B cell (primary cell): ENCODE measurements at places on chromosomes 11 and 22. TPM values are rescaled to one million over a fixed set of nuclear protein-coding genes. Genes with fewer than 3 reads are reported as not detected.

DNA sequence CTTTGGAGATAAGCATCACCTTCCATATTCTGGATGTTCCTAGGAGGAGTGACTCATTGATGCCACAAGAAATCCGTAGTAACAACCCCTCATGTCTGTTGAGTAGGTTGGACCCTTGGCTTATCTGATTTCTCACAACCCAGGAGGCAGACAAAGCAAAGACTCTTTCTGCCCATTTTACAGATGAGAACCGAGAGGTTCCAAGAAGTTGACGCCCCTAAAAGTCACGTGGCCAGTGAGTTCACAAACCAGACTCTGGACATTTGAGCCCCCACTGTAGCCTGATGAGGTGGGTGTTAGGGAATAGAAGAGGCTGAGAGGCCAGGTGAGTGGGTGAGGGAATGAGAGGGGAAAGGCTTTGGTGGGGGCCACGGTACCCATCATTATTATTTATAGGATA lies 70.3 kb downstream of the TSPAN18 start:
- DNase-seq: no peak
- no peaks in the 10 kb centered on the region for H3K4me1 ChIP-seq
- no peak overlapping the region for H3K4me3 ChIP-seq

- no peaks in the 10 kb centered on the region for H3K27me3 ChIP-seq
- no peaks in the 10 kb centered on the region for H3K36me3 ChIP-seq
- peak overlapping the region; percentile 78 for H3K27ac ChIP-seq
- peaks cover 52% of the 10 kb centered on the region for H3K4me1 ChIP-seq
- DNase-seq: peak; percentile 82
Observed at GRCh38 chr22:22394591-22394990, 114.0 kb downstream of the ZNF280B start.

NAALADL1 gene
- 30.8 and 40.2 TPM in 2 replicates for polyA plus RNA-seq

DNA sequence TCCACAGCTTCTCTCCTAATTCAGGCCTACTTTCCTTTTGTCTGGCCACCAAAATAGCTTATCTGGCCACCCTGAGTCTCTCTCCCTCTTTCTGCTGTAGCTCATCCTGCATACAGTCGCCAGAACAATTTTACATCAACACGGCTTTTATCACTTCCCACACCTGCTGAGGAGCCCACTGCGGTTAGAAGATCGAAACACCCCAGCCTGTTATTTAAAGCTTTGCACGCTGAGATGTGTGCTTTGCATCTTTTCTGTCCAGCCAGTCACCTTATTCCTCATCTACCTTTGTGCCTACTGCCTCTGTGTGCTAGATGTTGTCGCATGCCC lies 96.0 kb downstream of the COMMD9 start:
- H3K4me3 ChIP-seq: no peak overlapping the region
- H3K27ac ChIP-seq: no peak overlapping the region
- no peaks in the 10 kb centered on the region for H3K36me3 ChIP-seq
- no peaks in the 10 kb centered on the region for H3K27me3 ChIP-seq

DNA sequence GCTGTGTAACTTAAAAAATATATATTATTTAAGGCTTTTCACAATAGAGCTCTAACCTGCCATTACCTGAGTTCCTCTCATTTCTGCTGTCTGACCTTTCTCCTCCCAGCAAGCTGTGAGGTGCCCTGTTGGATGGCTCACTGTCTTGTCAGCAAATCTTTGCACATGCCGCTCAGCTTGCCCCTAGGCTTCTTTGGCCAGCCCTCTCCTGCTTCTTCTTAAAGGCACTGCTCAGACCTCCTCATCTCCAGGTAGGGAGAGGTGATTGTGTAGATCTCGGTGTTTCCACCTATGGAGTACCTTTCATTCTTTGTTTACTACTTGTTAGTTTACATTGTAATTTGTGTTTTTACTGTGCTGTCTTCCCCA lies 96.5 kb downstream of the EXT2 start:
- no peak overlapping the region for H3K4me3 ChIP-seq
- H3K27ac ChIP-seq: no peak overlapping the region
- H3K27me3 ChIP-seq: no peaks in the 10 kb centered on the region
- H3K36me3 ChIP-seq: no peaks in the 10 kb centered on the region

- DNase-seq: no peak
- no peak overlapping the region for H3K4me3 ChIP-seq
- H3K27me3 ChIP-seq: no peaks in the 10 kb centered on the region
Observed at GRCh38 chr22:19063581-19064353, 58.4 kb downstream of the DGCR2 start.

DNA sequence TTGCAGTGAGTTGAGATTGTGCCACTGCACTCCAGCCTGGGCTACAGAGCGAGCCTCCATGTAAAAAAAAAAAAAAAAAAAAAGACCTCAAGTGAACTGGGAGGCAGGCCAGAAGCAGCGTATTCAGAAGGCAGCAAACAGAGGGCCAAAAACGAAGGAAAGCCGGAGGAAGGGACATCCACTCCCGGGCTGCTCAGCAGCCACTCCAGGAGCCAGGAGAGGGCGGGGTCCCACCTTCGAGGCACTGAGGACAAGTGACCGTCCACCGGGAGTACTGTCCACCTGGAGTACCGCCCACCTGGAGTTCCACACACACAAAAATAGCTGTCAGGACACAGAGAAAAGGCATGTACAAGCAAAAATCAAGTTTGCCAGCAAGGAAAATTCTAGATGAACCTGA lies 5.5 kb downstream of the TOLLIP start:
- peaks cover 28% of the 10 kb centered on the region for H3K4me1 ChIP-seq
- DNase-seq: no peak
- no peaks in the 10 kb centered on the region for H3K27me3 ChIP-seq
- H3K36me3 ChIP-seq: peaks cover 13% of the 10 kb centered on the region

DNA sequence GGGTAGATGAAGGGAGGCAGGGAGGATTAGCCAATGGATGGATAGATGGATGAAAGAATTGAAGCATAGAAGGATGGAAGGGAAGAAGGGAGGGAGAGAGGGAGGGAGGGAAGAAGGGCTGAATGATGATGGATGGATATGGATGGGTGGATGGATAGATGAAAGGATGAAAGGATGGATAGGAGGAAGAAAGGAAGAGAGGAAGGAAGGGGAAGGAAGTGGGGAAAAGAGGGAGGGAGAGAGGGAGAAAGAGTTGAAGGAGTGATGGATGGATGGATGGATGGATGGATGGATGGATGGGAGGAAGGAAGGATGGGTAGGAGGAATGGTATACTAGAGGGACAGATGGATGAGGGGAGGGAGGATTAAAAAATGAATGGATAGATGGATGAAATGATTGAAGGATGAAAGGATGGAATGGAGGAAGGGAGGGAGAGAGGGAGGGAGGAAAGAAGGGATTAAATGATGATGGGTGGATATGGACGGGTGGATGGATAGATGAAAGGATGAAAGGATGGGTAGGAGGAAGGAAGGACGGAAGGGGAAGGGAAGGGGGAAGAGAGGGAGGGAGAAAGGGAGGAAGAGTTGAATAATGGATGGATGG lies 145.9 kb downstream of the MN1 start:
- DNase-seq: no peak
- no peaks in the 10 kb centered on the region for H3K27me3 ChIP-seq
- H3K4me1 ChIP-seq: no peaks in the 10 kb centered on the region
- no peaks in the 10 kb centered on the region for H3K36me3 ChIP-seq

DNA sequence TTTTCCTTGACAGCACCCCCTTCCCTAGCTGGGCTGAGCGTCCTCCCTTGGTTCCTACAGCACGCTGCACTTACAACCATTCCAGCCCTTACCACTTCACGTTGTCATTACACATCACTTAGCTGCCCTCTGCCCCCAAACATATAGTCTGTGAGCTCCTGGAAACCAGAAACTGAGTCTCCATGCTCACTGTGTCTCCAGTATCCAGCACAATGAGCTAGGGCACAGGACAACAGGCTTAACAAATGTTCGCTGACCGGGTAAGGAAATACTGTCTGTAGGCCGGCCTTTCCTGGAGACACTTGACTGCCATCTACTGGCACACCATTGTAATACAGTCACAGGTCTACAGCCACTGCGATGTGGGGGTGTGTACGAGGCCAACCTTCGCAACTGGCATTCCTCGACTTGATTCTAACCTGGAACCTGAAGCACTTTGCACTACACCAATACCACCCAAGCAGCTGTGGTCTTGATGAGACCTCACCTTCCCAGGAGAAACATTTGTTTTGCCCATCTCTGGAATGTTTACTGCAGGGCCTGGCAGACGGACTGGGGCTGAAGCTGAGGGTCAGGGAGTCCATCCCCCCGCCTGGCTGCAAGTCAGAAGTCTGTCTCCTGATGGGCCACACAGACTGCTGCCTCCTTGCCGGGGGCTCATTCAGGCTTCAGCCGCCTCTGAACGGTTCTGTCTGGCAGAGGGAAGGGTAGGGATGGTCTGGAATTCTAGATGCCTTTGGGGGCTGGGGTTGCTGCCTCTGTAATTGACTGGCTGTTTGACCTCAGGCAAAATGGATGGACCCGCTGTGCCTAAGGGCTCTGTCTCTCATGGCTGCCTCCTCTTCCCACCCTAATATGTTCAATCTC lies 72.0 kb downstream of the SYN3 start:
- no peaks in the 10 kb centered on the region for H3K36me3 ChIP-seq
- DNase-seq: peak; percentile 50
- no peak overlapping the region for H3K27ac ChIP-seq
- no peaks in the 10 kb centered on the region for H3K4me1 ChIP-seq
- peaks cover 4% of the 10 kb centered on the region for H3K27me3 ChIP-seq

SAMM50 gene
- 18.8 and 21.5 TPM in 2 replicates for polyA plus RNA-seq

GRCh38 chr11:124115782-124116616 lies 749 bp downstream of the VWA5A start:
- H3K27ac ChIP-seq: no peak overlapping the region
- no peaks in the 10 kb centered on the region for H3K36me3 ChIP-seq
- no peaks in the 10 kb centered on the region for H3K27me3 ChIP-seq

DNA sequence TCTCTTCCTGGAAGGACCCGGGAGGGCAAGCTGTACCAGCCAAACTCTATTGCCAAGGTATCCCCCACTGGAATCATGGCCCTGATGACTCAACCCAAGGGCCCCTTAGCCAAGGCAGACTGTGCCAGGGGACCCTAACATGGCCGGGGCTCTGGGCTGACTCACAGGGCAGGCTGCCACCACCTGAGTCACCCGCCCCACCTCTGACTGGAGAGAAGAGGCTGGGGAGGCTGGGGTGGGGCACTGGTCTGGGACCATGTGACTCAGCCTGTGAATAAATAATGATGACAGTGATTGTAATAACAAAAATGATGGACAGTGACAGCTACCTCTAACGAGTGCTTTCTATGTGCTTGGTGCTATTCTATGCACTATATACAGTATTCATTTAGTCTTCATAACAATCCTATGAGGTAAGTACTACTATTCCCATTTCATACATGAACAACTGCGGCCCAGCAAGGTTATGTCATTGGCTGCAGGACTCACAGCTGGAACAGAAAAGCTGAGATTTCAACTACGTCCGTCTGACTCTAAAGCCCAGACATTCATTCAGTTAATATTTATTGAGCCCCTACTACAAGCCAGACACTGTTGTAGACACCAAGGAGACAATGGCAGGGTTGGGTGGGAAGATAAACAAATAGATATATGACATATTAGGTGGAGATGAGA lies 84.2 kb downstream of the FBXO7 start:
- H3K27ac ChIP-seq: no peak overlapping the region
- DNase-seq: no peak
- no peaks in the 10 kb centered on the region for H3K27me3 ChIP-seq
- H3K4me3 ChIP-seq: no peak overlapping the region
